ENCODE measurements at places on chromosomes 2 and 18.

DNA sequence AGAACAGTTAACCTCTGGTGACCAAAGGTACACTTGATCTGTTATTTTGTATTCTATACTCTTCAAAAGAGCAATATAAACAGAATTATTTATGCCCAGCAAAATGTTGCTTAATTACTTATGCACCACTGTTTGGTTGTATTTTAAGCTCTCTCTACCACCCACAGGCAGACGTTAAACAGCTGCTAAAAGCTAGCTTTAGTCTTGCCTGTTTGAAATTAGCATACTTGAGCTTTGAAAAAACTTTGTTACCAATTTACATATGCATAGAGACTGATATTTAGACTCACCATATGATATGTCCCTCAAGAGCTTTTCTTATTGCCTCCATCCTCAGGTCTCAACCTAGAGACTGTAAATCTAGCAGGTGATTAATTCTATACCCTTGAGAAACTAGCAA is 426.9 kb downstream of the NR4A2 start:
- H3K27ac ChIP-seq: no peak overlapping the region
- H3K36me3 ChIP-seq: no peaks in the 10 kb centered on the region
- no peaks in the 10 kb centered on the region for H3K27me3 ChIP-seq
- no peaks in the 10 kb centered on the region for H3K4me1 ChIP-seq
- H3K4me3 ChIP-seq: no peak overlapping the region

DNA sequence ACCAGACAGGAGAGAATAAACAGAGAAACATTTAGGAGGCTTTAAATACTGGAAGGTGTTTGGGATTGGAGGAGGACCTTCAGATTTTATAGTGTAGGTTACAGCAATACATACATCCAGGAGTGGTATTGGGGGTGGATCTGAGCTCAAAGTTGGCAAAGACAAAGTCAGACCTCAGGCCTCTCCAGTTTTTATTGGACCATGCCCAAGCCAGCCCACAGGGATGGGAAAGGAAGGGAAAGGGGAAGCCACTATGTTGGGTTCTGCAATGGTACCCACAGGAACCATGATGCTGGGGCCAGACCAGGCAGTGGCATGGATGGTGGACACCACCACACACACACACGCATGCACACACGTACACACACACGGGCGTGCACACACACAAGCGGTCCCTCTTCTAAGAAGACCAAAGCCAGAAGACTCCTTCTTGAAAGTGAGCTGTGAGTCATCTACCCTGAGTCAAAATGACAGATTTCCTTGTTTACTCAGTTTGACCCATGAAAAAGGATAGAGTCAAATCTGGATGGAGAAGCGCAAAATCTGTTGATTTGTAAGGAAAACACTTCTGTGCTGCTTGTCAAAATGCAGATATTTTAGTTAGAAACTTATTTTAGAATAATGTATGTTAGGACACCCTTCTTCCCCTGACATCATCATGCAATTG is 87.9 kb downstream of the TRABD2A start:
- no peak overlapping the region for H3K27ac ChIP-seq
- no peaks in the 10 kb centered on the region for H3K27me3 ChIP-seq
- H3K4me3 ChIP-seq: no peak overlapping the region
- no peaks in the 10 kb centered on the region for H3K36me3 ChIP-seq
- no peaks in the 10 kb centered on the region for H3K4me1 ChIP-seq
- no peak for ATAC-seq

GRCh38 chr2:48435909-48436308 is 94.0 kb upstream of the STON1 start:
- no peaks in the 10 kb centered on the region for H3K27me3 ChIP-seq
- H3K36me3 ChIP-seq: no peaks in the 10 kb centered on the region
- H3K4me1 ChIP-seq: peaks cover 6% of the 10 kb centered on the region
- H3K4me3 ChIP-seq: no peak overlapping the region
- no peak for ATAC-seq

- no peaks in the 10 kb centered on the region for H3K4me1 ChIP-seq
- H3K27ac ChIP-seq: no peak overlapping the region
- peaks cover 13% of the 10 kb centered on the region for H3K27me3 ChIP-seq
- H3K4me3 ChIP-seq: no peak overlapping the region
- no peaks in the 10 kb centered on the region for H3K36me3 ChIP-seq
These were observed 26.6 kb downstream of the FAHD2B start for GRCh38 chr2:97068074-97068473.

DNA sequence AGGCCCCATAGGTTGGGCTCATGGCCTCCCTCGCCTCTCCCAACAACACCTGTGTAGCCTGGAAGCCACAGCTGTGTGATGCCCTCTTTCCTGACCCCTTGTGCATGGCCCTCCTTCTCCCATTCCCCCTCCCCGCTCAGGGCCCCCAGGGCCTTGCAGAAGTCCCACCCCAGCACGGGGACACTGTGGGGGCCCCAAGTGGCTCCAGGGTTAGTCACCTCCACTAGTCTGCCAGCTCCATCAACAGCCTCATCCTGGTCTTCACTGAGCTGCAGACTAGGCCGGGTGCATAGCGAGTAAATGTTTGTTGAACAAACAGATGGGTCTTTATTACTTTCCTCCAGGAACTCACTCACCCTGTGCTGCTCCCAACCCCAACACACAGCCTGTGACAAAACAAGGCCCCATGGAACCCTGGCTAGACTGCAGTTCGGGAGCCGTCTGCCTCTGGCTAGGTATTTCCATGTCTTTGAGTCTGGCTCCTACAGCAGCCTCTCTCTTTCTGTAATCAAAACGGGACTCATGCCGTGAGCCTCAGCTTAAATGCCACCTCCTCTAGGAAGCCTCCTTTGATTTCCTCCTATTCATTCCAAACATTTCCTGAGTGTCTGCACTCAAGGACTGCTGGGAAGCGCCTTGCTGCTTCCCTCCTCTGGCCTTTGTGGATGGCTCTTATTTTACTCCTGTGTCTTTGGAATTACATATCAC is 109.9 kb upstream of the ID2 start:
- H3K27ac ChIP-seq: no peak overlapping the region
- H3K4me3 ChIP-seq: no peak overlapping the region
- H3K36me3 ChIP-seq: no peaks in the 10 kb centered on the region
- no peak for ATAC-seq
- H3K4me1 ChIP-seq: no peaks in the 10 kb centered on the region

- H3K27ac ChIP-seq: peak overlapping the region; percentile 86
- H3K4me1 ChIP-seq: peaks cover 48% of the 10 kb centered on the region
- H3K27me3 ChIP-seq: no peaks in the 10 kb centered on the region
- ATAC-seq: peak; percentile 68
- peak overlapping the region; percentile 3 for H3K4me3 ChIP-seq
These were observed 56.7 kb upstream of the EML6 start for GRCh38 chr2:54666634-54667265.

- no peaks in the 10 kb centered on the region for H3K36me3 ChIP-seq
- H3K4me1 ChIP-seq: no peaks in the 10 kb centered on the region
- ATAC-seq: no peak
These were observed 38.0 kb upstream of the IMP4 start for GRCh38 chr2:130304726-130305125.

GRCh38 chr2:100757621-100758394 is 62.1 kb upstream of the NPAS2 start:
- H3K27me3 ChIP-seq: no peaks in the 10 kb centered on the region
- H3K4me1 ChIP-seq: peaks cover 4% of the 10 kb centered on the region
- no peak overlapping the region for H3K4me3 ChIP-seq
- peak; percentile 75 for ATAC-seq

DNA sequence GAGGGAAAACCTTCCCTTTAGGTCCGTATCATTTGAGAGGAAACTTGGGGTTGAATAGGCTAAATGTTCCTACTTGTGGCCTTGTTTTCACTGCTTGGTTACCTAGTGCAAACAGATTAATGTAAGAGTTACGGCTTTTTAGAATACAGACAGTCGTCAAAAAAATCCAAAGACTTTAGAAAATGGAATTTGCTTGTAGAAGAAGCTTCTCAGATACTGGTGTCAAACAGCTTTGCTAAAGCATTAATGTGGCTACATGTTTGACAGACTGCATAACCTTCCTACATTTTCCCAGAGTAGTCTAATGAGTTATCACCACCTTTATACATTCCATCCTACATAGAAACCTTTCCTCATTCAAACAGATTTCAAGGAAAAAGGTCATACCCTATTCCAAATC is 114.6 kb downstream of the FMNL2 start:
- ATAC-seq: no peak
- H3K4me1 ChIP-seq: no peaks in the 10 kb centered on the region
- H3K27ac ChIP-seq: no peak overlapping the region
- no peaks in the 10 kb centered on the region for H3K36me3 ChIP-seq
- no peaks in the 10 kb centered on the region for H3K27me3 ChIP-seq
- H3K4me3 ChIP-seq: no peak overlapping the region

DNA sequence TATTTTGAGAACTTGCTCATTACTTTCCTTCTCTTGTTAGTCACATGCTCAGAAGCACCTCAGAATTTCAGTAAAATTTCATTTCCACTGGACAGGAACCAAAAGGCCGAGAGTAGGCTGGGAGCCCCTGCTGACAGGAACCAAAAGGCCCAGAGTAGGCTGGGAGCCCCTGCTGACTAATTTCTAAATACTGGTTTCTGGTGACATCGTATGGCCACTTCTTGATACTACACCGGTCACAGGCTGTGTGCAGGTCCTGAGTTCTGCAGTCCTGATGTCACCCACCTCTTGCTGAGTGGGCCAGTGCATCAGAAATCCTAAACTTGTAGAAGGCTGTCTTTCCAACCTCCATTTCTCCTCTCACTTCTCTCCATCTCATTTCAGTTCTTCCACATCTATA is 17.7 kb upstream of the EN1 start:
- H3K27ac ChIP-seq: no peak overlapping the region
- no peak for ATAC-seq
- H3K4me3 ChIP-seq: no peak overlapping the region

- no peaks in the 10 kb centered on the region for H3K36me3 ChIP-seq
- H3K27ac ChIP-seq: no peak overlapping the region
- no peaks in the 10 kb centered on the region for H3K27me3 ChIP-seq
- H3K4me3 ChIP-seq: no peak overlapping the region
These were observed 41.7 kb downstream of the AGAP1 start for GRCh38 chr2:235535423-235536130.

DNA sequence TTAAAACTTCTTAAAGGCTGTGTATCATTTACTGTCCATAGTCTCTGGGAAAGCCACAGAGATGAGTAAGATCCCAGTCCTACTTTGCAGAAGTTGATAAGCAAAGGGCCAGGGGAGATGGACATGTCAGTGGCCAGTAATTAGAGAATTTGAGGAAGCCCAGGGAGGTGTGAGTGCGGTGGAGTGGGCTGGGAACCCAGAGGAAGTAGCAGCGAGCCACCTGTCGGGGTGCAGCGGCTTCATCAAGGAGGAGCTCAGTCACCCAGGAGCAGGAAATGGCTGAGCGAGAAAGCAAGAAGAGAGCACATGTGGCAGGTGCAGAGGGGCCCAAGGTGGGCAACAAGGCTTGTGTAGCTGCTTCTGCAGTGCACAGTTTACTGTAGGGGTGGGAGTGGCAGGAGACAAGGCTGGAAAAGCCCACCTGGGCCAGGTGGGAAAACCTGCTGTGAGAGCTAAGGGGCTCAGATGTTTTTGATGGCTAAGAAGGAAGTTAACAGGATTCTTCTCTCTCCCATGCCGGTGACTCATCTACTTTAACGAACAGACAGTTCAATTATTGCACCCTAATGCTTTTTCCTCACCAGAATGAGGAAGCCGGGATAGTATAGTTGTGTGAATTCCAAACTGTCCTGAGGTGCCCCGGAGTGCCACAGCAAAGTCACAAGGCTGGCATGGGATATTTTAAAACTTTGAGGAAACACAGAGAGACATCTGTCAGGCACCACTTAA is 34.8 kb upstream of the MGAT5 start:
- no peak overlapping the region for H3K4me3 ChIP-seq
- H3K27me3 ChIP-seq: no peaks in the 10 kb centered on the region
- ATAC-seq: peak; percentile 73
- H3K27ac ChIP-seq: no peak overlapping the region
- no peaks in the 10 kb centered on the region for H3K4me1 ChIP-seq

DNA sequence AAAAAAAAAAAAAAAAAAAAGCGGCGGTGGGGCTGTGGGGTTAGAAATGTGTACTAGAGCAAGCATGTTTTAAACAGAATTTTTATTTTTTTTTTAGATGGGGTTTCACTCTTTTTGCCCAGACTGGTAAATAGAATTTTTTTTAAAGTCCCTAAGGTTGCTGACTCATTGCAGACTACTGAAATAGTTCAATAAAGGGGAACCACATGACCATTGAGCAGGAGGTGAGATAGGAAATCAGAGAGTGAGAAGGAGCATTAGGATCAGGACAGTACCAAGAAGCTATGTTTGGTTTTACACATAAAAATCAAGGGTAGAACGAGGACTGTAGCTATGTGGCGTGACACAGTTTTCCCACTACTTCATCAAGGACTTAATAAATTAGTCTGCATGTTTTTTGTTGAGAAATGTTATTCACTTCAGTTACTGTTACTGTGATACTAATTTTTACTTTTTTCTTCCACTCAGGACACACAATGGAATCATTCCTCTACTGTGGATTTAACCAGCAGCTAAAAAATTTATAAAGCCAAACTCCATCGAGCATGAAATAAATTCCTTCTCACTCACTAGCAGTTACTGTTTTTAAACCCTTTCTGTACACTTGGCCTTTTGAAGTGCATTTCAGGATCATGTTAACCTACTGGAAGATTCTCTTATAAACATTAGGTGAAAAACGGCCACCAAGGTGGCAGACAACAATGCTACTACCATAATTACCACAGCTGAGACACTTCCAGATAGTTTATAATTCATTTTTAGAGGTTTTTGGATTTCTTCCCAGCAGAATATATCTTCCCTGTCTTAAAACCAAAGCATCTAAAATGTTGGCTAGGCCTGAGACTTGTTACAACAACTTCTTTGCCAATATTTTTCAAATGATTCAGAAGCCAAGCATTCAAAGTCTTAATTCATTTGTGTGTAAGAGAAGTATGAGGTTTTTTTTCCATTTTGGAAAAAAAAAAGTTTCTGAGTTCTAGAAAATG is 33.2 kb downstream of the LAMA1 start:
- H3K27me3 ChIP-seq: no peaks in the 10 kb centered on the region
- no peaks in the 10 kb centered on the region for H3K36me3 ChIP-seq
- peak; percentile 43 for ATAC-seq
- H3K4me3 ChIP-seq: no peak overlapping the region

DNA sequence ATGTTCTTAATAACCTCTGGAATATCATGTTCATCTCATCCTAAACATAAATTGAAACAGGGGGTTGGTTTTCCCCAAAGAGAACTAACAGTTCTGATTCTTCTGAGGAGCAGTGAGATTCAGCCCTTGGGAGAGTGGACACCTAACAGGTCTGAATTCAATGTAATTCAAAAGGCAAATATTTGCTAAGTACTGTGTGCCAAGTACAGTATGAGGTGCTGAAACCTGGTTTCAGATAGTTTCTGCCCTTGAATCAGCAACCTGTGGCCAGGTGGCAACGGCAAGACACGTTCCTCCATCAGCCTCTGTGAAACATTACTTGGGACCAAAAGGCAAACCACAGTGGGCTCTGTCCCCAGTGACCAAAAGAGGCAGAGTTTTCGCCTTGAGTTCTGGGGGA is 1.3 kb downstream of the LRRC30 start:
- H3K27me3 ChIP-seq: peaks cover 6% of the 10 kb centered on the region
- no peaks in the 10 kb centered on the region for H3K4me1 ChIP-seq
- no peak for ATAC-seq
- no peaks in the 10 kb centered on the region for H3K36me3 ChIP-seq
- H3K27ac ChIP-seq: no peak overlapping the region

GRCh38 chr2:64052463-64053241 is 33.4 kb upstream of the VPS54 start:
- no peak overlapping the region for H3K4me3 ChIP-seq
- H3K36me3 ChIP-seq: no peaks in the 10 kb centered on the region
- ATAC-seq: peak; percentile 52
- H3K27ac ChIP-seq: peak overlapping the region; percentile 13

All from gastroesophageal sphincter (tissue), 4 donors.